ENCODE measurements at places on chromosomes 5 and 9.

- DNase-seq = no peak
These were observed 59.6 kb downstream of the C9orf152 start for GRCh38 chr9:110148384-110148783.

DNA sequence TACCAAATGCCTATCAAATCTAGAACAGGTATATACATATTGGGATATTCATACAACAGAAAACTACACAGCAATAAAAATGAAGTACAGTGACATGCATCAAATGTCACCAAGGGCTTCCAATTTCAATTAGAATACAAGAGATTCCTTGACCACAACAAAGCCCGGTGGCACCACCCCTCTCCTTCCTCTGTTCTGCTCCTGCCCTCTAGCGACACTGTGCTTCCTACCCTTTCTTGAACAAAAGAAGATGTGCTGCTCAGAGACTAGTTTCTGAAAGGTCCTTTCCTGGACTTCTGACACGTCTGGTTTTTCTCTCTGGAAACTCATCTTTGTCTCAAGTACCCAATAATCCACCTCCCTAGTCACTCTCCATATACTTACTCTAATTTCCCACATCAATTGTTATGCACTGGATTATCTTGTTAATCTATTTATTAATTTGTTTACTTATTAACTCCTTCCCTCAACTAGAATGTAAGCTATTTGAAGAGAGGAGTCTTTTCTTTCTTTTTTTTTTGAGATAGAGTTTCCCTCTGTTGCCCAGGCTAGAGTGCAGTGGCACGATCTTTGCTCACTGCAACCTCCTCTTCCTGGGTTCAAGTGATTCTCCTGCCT is 70.4 kb upstream of the CTSV start:
- peak; percentile 53 for DNase-seq

DNA sequence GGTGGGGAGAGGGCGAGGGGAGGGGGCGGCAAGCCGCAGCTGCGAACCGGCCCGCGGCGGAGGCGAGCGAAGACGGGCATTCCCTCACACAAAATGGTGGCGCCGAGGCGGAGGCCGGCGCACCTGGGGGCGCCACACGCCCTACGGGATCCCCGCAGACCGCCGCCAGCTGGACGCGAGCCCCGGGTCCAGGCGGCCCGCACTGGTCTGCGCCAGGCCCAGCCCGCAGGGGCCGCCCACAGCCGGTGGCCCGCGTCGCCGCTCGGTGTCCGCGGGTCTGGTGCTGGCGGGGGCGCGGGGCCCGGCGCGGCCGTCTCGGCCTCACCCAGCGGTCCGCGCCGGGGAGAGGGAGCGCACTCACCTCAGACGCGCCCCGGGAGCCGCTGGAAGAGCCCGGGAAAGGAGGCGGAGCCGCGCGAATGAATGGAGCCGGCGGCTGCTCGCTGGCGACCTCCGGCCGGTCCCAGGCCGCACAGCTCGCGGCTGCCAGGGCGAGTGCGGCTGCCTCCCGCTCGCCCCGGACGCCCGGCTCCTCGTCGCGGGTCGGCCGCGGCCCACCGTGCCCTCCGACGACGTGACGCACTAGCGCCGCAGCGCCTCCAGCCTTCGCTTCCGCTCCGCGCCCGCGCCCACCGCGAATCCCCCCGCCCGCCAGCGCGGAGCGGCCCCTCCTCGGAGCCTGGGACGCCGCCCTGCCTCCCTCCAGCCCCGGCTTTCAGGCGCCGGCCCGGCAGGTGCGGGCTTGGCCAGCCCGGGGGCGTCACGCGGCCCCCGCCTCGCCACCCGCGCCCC is at the start of gene FAM169A:
Gene FAM169A (minus strand): TSS at position 584 of the 792 bp plus-strand sequence. CDS start 24,711 bp downstream, outside the sequence.
- peak; percentile 79 for DNase-seq

GRCh38 chr9:108515856-108516255 is 339.9 kb downstream of the ACTL7B start:
- no peak for DNase-seq

- DNase-seq = no peak
These were observed 616.5 kb downstream of the PTPRD start for GRCh38 chr9:9996259-9996658.

DNA sequence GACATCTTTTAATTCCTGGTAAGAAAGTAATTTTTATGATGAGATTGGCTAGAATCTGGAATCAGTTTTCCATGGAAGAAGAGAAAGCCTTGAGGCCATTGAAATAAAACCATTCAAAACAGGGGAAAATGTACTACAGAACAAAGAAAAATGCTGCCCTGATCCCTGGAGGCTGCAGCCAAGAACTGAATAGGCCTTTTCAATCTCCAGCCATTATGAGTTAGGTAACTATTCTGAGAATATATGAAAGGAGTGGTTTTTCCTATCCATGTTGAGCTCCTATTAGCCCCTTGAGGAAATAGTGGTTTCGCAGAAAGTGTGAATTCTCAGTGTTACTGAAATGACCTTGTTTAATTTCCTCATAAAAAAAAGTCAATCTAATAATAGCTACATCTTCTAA is 408.5 kb upstream of the GRAMD2B start:
- DNase-seq = no peak

DNA sequence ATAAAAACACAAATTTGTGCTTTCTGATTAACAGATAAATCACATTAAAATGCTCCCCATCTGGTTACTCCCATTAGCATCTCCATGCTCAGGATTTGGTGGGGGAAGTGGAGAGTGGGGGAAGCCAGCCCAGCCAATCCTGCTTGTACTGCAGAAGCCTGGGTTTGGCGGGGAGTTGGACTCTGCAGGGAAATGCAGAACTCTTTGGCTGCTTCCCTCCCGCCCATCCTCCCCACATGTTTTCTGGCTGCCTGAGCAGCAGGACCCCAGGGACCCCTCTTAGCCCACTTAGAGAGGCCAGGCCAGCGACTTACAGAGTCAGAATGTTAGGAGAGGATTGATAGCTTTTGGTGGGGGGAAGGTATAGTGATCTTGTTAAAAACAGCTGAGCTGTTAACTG is 59.5 kb upstream of the FOXI1 start:
- DNase-seq = no peak

DNA sequence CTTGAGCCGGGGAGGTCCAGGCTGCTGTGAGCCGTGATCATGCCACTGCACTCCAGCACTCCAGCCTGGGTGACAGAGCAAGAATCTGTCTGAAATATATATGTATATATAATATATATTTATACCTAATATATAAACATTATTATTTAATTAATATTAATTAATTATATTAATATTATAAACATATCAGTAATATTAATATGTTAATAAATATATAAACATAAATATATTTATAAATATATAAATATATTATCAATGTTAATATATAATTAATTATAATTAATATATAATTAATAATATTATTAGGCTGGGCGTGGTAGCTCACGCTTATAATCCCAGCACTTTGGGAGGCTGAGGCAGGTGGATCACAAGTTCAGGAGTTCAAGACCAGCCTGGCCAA is 41.1 kb downstream of the F2R start:
- no peak for DNase-seq

GRCh38 chr9:127519301-127520166 is 68.2 kb downstream of the LRSAM1 start:
- DNase-seq = peak; percentile 92

DNA sequence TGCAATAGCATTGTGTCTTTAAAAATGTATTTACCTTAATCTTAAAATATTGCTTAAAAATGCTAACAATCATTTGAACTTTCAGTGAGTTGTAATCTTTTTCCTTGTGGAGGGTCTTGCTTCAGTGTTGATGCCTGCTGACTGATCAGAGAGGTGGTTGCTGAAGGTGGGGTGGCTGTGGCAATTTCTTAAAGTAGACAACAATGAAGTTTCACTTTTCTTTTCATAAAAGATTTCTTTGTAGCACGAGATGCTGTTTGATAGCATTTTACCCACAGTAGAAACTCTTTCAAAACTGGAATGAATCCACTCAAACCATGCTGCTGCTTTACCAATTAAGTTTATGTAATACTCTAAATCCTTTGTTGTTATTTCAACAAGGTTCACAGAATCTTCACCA is 50.8 kb downstream of the NR3C1 start:
- DNase-seq = no peak

GRCh38 chr9:94812343-94812742 is 85.8 kb downstream of the AOPEP start:
- no peak for DNase-seq

DNA sequence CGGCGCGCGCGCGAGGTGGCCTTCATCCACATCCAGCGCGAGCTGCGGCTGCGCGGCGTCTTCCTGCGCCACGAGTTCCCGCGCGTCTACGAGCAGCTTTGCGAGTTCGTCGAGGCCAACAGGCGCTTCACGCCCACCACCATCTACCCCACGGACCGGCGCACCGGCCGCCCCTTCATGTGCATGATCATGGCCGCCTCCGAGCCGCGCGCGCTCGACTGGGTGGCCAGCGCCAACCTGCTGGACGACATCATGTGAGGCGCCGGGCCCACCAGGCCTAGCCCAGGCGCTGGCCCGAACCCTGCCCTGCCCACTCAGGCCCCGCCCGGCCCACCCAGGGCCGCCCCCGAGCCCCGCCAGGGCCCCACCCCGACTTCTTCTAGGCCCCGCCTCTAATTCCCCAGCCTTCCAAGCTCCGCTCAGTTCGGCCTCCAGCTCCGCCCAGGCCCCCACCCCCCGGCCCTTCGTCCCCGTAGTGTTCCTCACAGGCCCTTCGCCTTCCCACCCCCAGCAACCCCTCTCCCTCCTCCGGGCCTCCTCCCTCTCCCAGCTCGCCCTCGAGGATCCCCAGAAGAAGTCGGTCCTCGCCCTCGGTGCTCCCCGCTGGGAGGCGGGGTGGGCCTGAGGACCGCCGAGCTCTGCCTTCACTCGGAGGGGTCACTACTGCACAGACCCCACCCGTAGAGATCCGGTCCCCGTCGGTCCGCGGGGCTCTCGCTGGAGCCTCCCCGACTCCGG is 2.0 kb upstream of the PHPT1 start:
- DNase-seq = peak; percentile 75

DNA sequence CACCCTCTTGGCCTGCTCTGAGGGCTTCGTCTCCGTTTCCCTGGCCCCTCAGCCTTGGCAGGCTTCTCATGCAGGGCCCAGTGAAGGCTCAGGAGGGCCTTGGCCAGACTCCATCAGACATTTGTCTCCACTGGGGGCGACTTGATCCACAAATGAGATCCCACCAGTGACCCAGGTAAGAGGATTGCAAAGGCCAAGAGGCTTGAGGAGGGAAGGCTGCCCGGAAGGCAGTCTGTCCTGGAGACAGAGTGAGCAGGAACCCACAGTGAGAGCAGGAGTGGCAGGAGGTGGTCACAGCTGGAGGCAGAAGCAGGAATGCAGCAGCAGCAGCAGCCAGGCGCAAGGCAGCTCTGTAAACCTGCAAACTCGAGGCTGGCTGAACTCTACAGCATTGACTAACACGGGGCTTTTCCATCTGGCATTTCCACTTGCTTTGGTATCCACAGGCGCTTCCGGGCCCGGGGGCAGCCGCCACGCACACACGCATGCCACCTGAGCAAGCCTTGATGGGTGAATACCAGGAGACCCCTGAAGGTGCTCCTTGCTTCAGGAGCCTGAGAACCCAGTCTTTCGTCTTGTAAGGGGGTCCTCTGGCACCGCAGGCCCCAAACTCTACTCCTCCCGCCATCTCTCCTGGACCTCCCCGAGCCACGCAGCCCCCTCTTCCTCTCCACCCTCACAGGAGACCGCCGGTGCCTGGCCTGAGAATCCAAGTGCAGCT is 14.7 kb downstream of the MGAT1 start:
- DNase-seq = no peak

DNA sequence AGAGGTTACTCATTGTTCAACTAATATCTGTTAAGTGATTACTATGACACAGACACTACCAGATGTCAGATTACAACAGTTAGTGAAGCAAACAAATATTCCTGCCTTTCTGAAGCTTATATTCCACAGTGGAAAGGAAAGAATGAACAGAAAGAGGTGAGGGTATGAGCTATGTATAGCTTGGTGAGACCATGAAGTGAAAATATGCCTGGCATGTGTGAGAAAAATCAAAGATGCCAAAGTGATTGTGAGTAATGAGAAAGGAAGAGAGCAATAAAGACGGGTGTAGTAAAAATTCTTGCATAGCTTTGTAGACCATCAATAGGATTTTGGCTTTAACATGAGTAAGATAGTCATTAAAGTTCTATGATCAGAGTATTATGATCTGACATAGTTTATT is 734.5 kb upstream of the NUDT12 start:
- peak; percentile 3 for DNase-seq

GRCh38 chr9:113290052-113290607 is 13.0 kb downstream of the RNF183 start:
- DNase-seq = no peak

DNA sequence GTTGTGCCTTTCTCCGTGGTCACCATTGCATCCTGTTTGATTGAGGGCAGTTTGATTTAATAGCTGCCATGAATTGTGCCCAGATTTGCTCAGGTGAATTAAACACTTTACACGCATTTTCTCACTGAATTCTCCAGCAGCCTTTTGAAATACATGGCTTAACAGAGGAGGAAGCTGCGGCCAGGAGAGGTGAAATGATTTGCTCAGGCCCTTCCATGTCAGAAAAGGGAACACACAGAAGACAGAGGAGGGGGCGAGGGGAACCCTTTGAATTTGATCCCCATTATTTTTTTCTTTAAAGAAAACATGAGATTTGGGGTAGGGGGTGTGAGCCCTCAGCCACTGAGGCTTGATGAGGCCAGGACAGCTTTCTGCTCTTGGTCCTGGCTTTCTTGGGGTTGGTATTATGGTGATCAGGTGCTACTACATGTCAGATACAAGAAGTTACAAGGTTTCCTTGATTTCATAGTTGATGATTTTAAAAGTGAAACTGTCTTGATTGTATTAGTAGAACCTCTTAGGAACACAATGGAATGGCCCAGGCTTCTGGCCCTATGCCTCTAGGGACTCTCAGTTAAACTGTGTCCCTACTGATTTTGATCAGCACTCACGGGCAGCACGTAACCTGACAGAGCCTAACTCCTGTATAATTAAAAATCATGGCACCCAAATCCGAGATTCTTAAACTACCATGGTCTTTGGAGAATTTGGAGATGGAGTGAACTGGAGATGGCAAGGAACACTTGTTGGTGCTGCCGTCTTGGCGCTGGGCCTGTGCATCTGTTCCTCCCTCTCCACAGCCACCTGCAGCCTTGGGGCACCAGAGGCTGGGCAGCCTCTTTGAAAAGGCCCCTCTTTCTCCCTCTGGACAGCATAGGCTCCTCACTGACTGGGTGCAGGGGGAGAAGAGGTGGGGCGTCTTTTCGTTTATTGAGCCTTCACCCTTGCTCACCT is 107.9 kb downstream of the TRIO start:
- DNase-seq = no peak

GRCh38 chr5:29161399-29162291 is 2031.8 kb upstream of the CDH6 start:
- no peak for DNase-seq

DNA sequence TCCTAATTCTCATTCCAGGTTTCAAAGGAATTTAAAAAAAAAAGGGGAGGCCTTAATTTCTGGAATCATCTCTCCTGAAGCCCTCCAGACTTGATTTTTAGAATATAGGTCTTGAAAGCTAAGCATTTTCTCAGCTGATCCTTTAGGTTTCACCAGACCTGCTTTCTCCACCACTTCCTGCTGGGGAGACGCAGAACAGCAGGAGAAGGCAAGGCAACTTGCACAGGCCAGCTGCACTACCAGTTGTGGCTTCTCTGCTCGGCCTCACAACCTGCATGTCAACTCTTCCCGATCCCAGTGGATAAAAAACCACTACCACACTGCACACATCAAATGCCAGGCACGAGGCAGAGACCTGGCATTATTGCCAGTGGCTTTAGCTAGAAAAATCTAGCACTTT is 119.8 kb downstream of the SIL1 start:
- no peak for DNase-seq
